ENCODE measurements at places on chromosomes 1 and 21.
A peak's percentile ranks its signal among the peaks of the same experiment; 100 is the strongest.

- no peak for DNase-seq
These were observed 670 bp downstream of the CLSTN1 start for GRCh38 chr1:9822897-9823692.

DNA sequence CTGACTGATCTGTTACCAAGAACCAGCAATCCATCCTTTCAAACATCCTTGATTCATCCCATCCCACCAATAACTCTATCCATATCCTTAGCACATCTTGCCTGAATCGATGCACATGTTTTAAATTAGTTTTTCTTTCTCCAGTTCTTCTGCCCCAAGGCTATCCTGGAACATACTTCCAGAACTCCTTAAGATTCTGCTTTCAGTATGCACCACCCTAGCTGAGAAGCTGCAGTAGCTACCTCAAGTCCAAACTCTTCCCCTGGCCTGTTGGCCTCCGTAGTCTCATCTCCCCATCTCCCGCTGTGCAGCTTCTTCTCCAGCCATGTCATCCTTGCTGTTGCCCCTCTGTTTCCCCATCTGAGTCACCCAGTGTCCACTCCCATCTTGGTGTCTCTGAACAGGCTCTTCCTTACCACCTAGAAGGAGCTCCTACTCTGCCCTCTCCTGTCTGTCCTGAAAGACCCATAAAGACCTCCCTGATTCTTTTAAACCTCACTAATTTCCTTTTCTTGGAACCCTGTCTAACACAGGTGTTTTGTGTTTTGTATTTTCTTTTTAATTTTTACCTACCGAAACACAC is 108.0 kb downstream of the SGIP1 start:
- DNase-seq: no peak

- DNase-seq: peak; percentile 0
These were observed 23.3 kb downstream of the RIMKLA start for GRCh38 chr1:42403880-42404400.

DNA sequence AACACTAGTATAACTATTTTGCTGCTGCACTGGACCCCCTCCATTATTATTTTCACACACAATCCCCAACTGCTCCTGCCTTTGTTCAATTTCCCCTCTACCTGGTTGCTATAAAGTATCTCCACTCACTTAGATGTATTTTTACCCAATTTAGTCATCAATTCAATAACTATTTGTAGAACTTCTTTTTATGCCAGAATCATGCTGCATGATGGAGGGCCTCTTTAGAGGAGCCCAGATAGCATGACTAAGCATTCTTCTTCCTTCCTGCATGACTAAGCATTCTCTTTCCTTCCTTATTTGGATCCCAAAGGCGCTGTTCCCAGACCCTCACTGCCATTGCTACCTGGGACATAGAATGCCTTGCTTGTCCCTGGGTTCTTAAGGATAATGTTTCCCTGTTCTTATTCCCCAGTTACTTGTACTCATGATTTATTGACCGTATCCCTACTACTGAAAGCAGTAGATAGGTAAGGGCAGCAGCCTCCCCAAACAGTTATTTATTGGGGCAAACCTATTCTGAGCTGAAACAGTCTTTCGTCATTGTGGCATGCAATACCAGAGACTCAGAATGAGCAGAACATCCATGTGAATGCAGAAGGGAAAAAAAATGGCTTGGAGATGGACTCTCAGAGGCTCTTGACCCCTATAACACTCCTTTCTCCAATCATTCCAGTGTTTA is 89.3 kb upstream of the AKT3 start:
- DNase-seq: peak; percentile 8

DNA sequence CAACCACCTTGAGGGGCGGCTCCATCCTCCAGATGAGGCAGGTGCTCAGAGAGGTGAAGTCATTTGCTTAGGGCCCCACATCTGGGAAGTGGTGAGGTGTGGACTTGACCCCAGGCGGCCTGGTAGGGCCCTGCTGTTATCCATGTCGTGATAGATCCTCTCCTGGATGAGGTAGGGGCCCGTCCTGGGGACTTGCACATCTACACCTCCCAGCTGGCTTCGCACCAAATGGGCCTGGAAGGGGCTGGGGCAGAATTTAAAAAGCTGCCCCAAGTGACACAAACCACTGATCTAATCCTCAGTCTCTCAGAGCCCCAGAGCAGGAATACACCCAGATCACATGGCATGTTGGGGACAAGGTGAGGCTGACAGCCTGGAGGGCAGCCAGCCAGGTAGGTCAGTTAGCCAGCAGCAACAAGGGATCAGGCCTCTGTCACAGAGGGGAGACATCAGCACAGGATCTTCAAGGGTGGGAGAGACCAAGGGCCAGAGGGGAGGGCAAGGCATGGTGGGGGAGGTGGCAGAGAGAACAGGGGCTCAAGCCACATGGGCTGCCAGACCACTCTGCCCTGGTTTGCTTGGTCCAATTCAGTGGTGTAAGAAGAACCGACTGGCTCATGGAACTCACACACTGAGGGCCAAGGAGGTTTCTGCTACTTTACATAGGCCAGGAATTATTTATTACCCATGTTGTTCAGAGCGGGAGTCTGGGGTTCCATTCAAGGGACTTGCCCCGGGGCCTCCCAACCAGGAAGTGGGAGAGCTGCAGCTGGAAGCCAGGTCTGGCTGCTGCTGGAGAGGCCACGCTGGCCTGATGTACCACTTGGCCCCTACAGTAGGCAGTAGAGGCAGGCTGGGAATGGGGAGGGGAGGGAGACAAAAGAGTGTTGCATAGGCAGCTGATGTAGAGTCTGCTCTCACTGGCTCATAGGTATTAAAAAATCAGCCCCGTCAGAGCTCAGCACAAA is 12.1 kb downstream of the LRP8 start:
- DNase-seq: no peak
